Sigmoid colon (tissue), 7 donors: ENCODE measurements at places on chromosomes 12 and 14. TPM values are rescaled to one million over a fixed set of nuclear protein-coding genes. Genes with fewer than 3 reads are reported as not detected.

The ADAMTS20 gene
- not detected for polyA plus RNA-seq

The RPGRIP1 gene
- polyA plus RNA-seq: 0.25 TPM

The CACNA1C gene
- 0.60 TPM for polyA plus RNA-seq

The KRT83 gene
- polyA plus RNA-seq: not detected
